Thoracic aorta (tissue), 2 donors: ENCODE measurements at places on chromosomes 3 and 15. TPM values are rescaled to one million over a fixed set of nuclear protein-coding genes. Genes with fewer than 3 reads are reported as not detected.

Gene ACOX2
- 20.8 TPM for total RNA-seq

Gene SLC6A1
- total RNA-seq: 1.2 TPM

Gene RLBP1
- total RNA-seq: not detected

Gene SLC2A2
- total RNA-seq: not detected

Gene RPL32
- 867 TPM for total RNA-seq

Gene PRR20G
- total RNA-seq: not detected

Gene SLC9A9
- total RNA-seq: 60.1 TPM

Gene ATP13A5
- not detected for total RNA-seq

Gene PROK2
- 0.71 TPM for total RNA-seq

Gene H1-8
- total RNA-seq: not detected

Gene CHP1
- total RNA-seq: 115 TPM

Gene RASGRF1
- not detected for total RNA-seq

Gene LYZL4
- total RNA-seq: not detected
